ENCODE measurements at places on chromosomes 11 and 22.

DNA sequence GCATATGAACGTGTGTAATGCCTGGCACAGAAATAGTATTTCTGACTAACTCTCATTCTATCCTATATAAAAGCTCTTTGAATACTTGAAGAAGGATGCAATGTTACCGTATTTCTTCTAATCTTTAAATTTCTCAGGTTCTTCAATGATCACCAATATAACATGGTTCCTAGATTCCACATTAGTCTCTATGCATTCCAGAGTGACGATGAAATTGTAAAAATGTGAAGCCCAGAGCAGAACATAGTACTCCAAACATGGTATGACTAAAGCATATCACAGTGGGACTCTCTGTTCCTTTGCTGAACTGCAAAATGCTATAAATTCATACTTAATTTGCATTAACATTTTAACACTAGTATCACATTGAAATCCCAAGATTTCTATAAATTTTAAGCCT is 877.6 kb upstream of the CHORDC1 start:
- DNase-seq = no peak

DNA sequence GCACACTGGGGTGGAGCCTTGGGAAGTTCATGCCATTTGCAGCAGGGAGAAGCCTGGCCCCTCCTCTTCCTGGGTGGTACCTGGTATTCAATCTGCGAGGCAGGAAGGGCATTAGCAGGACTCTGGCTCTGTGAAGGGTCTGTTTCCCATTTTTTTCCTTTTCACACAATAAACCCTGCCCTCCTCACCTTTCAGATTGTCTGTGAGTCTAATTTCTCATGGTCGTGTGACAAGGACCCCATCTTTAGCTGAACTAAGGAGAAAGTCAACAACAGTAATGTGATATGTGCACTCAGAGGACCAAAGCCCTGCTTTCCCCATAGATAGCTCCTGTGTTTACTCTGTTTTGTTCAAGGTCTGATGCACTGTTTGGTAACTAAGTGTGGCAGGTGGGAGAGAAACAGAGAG is 26.6 kb upstream of the CASP4 start:
- DNase-seq = no peak

DNA sequence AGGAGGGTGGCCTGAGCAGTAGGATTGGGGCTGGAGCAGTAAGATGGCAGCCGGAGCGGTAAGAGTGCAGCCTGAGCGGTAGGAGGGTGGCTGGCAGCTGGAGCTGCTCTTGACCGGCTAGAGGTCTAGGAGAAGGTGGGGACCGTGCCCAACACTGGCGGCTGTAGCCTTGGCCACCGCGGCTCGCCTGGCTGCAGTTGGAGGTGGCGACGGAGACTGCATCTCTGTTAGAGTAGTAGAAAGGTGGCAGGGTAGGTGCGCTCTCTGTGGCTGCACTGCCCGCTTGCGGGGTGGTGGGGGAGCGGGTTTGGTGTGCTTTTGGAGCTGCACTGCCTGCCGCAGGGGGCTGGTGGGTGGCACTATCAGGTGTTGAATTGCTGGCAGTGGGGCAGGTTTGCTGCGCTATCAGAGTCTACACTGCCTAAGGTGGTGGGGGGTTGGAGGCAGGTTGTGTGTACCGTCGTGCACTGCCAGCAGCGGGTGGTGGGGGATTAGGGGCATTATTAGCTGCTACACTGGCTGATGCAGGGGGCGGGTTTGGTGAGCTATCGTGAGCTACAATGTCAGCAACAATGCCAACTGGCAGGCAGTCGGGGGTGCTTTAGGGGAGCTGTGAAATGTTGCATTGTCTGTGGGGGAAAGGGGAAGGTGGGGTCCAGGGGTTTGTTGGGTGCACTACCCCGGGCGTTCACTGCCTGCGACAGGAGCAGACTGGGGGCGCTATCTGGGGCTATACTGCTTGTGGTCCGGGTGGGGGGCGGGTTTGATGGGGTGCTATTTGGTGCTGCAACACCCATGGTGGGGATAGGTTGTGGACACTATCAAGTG is 4461.3 kb upstream of the OR11H1 start:
- DNase-seq = peak; percentile 55

- DNase-seq = peak; percentile 53
Measured at GRCh38 chr11:120554766-120555432, 43.4 kb downstream of the GRIK4 start.

DNA sequence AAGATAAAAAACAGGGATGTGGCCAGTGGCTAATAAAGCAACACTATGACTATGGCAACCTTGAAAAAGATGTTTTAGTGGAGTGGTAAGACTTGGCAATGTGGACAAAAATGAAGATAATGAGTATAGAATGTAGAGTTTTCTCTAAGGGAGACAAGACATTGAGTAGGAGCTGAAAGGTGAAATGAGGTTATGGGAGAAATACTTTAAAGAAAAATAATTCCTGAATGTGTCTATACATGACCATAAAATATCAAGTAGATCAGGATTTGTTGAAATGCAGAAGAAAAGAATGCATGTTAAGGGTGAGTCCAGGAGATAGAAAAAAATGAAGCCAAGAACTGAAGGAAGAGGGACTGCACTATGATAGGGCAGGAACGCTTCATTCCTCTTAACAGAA is 101.6 kb upstream of the CARD18 start:
- no peak for DNase-seq

DNA sequence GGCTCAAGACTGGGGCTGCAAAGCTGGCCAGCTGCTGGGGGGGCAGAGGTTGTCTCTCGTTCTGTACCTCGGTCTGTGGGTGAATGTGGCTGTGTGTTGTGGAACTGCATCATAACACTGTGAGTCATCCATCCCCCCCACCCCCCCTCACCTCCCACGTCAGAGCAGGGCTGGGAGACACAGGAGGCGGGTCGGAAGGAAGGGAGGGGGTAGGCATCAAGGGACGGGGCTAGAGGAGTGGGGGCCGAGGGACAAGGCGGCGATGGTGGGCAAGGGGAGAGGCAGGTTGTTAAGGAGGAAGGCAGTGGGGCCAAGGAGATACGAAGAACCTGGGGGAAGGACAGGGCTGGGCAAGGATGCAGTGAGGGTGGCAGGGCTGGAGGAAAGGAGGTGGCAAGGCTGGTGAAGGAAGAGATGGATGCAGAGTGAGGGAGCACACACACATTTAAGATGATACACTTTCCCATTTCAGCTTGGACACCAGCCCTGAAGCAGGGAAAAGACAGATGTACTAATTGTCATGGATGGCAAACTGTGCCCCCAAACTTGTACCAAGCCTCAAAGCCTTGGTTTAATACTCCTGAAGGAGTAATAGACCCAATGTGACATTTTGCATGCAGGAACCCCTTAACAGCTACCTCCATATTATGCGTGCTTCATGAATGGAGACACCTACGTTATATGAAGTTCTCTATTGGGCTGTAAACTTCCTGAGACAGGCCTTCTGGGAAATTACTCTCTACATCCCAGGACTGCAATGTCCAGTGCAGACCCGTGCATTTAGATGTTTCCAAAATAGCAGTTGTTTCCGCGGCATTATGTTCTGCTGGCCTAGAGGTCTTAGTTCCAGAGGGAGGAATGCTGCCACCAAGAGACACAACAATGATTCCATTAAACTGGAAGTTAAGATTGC is at the start of gene YPEL4:
Gene YPEL4, minus strand, starts transcription at position 87 of the 913 bp plus-strand sequence. CDS start 2,805 bp downstream, outside the sequence.
- DNase-seq = peak; percentile 49

DNA sequence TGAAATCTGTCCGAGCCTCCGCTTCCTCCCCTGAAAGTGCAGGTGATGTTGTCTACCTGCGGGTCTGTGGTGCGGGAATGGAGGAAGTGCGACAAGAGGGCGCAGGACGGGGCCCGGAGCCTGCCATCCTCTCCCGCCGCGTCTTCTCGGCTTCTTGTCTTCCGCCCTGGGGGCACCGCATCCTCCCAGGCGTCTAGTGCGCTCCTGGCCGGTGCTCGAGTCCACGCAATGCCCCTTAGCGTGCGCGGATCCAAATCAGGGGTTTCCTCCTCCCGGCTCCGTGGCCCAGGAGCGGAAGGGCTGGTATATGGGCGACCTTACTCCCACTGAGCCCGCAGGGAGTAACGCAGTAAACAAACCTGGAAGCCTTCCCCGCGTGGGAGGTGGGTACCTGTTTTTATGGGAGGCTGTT is 405 bp downstream of the SFI1 start:
- no peak for DNase-seq

DNA sequence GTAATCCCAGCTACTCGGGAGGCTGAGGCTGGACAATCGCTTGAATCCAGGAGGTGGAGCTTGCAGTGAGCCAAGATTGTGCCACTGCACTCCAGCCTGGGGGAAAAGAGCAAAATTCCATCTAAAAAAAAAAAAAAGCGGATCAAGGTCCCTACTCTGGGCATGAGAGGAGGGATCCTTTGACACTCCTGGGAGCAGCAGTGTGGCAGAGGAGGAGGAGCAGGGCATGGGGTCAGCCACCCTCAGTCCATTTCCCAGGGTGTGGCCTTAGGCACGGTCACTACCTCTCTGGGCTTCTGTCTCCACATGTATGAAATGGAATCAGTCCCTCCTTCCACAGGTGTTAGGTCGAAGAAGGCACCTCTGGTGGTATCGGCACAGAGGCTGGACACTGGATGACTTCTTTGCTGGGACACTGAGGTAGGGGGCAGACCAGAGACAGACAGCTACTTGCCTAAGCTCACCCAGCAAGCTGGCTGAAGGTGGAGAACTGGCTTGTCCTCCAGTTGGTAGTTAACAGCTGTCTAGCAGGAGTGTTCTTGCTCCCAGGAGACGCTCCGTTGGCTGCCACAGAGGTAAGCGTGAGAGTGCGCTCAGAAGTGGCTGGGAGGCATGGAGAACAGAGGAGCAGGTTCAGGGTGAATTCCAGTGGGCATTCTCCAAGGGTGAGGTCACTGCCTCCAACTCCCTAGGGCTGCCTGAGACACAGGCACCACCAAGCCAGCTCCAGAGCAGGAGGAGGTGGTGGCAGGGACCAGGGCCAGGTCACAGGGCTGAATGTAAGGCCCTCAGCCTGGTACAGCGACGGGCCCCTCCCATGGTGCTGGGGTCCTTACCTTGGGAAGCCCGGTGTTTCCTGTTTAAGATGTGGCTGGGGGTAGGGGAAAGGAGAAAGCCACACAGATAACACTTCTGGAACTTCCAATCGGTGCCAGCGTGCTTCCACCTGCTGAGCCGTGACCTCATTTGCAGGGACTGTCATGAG is 19.5 kb downstream of the TXN2 start:
- no peak for DNase-seq

DNA sequence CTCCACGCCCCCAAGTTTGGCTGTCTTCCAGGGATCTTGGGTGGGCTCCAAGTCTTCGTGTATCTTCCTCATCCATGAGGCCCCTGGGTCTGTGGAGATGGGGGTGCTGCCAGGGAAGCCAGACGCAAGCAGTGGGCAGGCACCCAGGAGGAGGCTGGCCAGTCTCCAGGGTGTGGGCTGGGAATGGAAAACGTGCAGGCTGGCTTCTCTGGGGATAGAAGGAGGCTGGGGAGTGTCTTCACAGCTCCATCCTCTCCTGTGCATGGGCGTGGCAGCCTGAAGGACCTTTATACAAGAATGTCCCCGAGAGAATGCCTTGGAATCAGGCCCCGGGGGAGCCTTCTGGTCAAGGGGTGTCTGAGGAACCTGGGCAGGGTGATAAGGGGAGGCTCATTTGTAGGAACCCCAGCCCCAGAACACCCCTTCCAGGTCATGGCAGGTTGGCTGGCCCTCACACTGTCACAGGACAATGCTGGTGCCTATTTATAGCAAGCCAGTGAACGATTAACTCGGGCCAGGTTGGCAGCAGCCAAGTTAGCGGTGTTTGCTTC is 14.0 kb downstream of the SGSM1 start:
- no peak for DNase-seq

GRCh38 chr11:17001806-17002205 is 12.4 kb downstream of the PLEKHA7 start:
- no peak for DNase-seq

DNA sequence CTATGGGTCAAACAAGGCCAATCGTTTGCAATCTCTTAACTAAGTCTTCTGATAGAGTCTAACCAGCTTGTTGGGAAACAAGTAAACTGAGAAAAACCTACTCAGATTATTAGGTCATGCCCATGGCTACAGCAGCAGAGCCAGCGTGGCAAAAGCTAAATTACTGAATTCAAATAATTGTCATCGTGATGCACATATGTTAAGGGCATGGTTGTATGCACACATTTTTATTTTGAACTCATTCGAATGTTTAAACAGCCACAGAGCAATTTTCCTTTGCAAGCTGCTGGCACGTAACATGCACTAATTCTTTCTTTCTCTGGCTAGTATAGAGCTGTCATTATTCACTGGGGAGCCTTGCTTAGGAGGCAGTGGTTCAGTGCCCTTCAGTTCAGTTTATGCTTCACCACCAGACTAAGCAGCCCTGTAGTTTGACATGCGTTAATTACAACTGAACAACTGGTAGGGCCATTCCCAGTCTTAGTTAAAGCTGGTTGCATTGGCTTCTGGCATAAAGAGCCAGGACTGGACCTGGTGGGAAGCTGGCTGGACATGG is 396.4 kb downstream of the METTL15 start:
- no peak for DNase-seq

GRCh38 chr11:128518493-128519207 is 68.7 kb downstream of the ETS1 start:
- DNase-seq = no peak

DNA sequence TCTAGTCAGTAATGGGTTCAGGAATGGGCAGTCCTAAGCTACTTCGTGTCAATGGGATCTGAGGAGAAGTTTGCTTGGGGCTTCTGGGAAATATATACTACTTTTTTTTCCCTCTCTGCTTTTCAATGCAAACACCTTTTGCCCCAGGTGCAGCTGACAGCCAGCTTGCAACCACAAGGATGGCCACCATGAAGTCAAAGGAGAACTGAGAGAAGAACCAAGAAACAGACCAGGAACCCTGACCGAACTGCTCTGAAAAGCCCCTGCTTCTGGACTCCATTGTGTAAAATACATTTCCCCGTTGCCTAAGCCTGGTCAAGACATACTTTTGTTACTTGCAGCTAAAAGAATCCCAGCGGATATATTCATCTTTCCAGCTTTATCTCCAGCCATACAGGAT is 20.1 kb upstream of the CD44 start:
- no peak for DNase-seq

- DNase-seq = no peak
Measured at GRCh38 chr22:21033895-21034294, 1.5 kb upstream of the SLC7A4 start.

DNA sequence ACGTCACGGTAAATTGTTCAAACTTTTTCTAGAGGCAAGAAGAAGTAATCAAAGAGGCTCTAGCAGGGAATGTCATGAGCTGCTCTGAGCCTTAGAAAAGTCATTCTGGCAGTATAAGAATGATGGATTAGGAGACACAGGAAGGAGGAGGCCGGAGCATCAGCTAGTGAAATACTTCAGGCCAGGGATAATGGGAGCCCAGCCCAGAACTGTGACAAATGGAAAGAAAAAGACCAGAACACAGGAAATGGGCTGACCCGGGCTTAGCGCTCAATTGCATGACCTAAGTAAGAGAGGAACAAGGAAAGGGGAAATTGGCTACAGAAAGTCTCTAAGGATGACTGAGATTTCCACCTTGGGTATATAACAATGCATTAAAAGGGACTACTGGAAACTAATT is 108.6 kb downstream of the LARGE1 start:
- DNase-seq = no peak

DNA sequence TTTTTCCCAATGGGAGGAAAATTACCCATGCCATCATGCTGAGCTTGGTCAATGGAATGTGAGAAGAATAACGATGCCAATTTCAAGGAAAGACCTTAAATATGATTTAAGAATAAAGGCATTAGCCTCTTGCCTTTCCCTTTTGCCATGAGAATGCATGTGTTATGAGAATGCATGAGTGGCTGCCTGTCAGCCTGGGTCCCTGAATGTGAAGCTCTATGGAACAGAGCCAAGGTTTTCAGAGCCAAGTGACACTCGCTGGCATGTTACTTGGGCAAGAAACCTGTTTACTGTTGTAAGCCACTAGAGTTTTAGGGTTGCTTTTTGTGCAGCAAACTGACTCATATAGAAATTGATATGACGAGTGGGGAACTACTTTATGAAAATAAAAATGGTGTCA is 75.7 kb downstream of the JRKL start:
- no peak for DNase-seq

- no peak for DNase-seq
Measured at GRCh38 chr11:134260503-134260902, 7.1 kb downstream of the ACAD8 start.
